RPMI8226 (cell line): ENCODE measurements at places on chromosomes 12 and 14.
A peak's percentile ranks its signal among the peaks of the same experiment; 100 is the strongest.

- no peak for DNase-seq
Measured at GRCh38 chr12:24133384-24133783, 183.9 kb upstream of the SOX5 start.

- peak; percentile 61 for DNase-seq
Measured at GRCh38 chr12:9649532-9649940, 20.0 kb upstream of the CLEC2D start.

DNA sequence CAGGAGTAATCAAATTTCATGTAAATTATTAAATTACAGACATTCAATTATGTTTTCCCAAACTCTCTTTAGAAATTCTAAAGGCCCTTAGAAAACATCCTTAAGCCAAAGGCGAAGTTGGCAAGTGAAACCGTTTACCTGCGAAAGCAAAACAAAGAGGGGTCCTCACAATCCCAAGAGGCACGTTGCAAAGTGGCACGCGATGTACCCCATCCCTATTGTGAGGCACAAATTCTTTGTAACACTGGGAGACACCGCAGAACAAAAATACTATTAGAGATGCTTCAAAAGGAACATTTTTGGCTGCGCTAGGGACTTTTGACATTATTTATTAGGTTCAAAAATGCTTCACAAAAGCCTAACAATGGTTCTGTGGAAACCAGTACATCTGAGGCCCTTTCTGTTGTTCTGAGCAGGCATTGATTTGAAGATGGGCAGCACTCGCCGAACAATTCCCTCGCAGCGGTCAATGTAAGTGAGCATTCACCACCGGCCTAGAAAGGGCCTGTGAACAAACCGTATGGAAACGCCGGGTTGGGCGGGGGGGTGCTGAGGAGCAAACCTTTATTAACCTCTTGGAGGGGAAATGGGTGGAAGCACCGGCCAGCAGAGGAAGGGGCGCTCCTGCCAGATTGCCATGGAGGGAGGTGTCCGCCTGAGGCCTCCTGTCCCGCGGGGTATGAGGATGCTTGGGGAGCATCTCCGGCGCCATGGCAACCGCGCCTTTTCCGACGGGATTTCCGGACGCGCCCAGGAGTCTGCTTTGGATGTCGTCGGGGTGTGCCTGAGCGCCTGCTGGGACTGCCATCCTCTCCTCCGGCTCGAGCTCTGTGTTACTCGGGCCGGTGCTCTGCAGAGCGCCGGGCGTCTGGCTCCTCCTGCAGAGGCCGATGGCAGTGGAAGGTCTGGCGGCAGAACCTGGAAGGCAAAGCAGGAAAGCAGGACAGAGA is 193.9 kb downstream of the C12orf42 start:
- no peak for DNase-seq

GRCh38 chr14:103385929-103386712 is 906 bp downstream of the MARK3 start:
- peak; percentile 26 for DNase-seq

GRCh38 chr14:51604073-51604472 is 47.6 kb upstream of the FRMD6 start:
- no peak for DNase-seq

DNA sequence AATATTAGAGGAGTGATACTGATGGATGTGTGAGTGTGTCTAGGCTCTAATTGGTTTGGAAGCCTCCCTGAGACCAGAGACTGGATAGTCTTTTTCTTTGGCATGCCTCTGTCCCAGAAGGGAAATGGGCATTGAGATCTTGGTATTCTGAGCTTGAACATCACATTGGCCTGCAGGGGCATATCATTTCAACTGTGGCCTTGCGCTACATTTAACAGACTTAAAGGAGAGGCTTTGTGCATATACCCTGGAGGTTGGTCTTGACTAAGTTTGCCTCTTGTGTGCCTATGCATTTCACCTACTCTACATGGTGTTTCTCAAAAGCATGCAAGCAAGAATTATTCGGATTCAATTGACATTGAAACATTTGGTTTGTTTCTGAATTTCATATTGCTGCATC is 185.4 kb downstream of the TMTC2 start:
- no peak for DNase-seq

DNA sequence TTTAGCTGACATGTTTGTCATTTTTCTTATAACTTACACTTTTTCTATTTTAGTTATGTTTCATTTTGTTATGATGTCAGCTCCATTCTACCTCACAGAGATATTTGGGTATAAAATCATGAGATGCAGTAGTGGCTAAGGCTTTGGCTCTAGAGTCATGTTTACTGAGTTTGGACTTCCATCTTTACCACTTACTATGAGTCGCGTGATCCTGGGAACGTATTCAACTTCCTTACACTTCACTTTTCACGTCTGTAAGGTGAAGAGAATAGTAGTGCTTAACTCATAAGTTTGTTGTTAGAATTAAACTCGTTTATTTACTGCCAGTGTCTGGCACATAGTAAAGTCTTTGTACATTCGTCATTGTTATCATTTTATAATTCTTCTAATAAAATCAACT is 126.3 kb downstream of the ERC1 start:
- no peak for DNase-seq

DNA sequence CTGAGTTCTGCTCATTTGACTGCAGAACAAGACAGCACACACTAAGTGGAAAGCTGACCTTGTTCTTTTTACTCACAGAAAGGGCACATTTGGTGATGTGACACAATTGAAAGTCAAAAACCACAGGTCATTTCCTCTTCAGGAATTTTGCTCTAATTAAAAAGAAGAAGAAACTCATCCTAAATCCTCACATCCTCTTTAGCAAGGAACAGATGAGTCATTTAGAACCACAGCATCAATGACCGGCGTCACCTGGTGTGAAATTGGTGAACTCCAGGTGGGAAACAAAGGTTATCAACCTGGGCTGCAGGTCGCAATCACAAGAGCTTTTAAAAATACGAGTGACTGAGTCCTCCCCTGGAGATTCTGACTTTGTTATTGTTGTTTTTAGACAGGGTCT is 2.9 kb upstream of the RNU6-8 start:
- peak; percentile 72 for DNase-seq

DNA sequence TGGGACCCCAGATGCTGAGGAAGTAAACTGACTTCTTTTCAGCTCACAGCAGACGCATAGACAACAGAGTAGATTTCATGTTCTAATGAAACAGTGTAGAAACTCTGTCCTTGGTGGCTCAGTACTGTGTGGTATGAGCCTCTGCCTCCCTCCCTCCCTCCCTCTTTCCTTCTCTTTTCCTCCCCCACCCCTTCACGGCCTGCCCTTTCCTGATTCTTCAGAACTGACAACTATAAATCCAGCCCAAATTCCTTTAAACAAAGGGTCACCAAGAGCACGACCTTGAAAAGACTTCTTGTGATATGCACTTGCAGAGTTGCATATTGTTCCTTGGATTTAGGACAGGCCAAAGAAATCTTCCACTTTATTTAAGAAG is 164.0 kb downstream of the ETV6 start:
- no peak for DNase-seq

DNA sequence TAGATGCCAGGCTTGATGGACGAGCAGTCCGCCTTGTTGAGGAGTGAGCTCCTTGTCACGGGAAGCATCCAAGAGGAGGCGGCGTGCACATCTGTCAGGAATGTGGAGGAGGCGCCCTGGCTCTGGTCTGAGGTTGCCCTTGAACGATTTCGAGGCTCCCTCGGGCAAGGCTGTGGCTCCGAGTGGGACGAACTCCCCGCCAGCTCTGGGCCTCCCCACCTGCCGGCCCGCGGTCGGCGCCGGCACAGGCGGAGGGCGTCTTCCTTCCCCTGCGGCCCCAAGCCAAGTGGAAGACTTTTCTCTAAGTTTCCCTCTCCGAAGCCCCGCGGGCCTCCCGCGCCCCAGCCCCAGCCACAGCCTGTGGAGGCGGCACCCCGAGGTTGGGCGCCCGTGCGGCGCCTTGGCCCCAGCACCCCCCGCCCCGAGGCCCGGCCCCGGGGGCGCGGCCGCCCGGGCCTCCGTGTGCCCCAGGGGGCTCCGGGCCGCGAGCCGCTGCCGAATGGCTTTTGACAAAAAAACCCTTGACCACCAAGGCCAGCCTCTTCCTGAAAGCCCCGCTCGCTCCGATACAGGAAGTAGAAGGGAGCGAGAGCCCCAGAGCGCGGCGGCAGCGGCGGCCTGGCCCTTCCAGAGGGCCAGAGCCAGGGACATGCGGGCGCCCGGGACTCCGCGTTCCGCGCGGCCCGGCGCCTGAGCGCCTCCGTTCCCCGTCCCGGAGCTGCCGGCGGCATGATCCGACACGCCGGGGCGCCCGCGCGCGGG is at the start of gene RIN3:
Gene RIN3 (plus strand): TSS at position 578 of the 762 bp plus-strand sequence. CDS start 152 bp downstream, at position 730.
- no peak for DNase-seq

- no peak for DNase-seq
Measured at GRCh38 chr12:47281667-47282171, 202.0 kb upstream of the AMIGO2 start.

- no peak for DNase-seq
Measured at GRCh38 chr12:93526786-93527428, 45.6 kb upstream of the SOCS2 start.

GRCh38 chr14:48943913-48944312 is 642.3 kb downstream of the RPS29 start:
- DNase-seq = no peak

- no peak for DNase-seq
Measured at GRCh38 chr12:129440278-129440677, 463.5 kb downstream of the TMEM132D start.

DNA sequence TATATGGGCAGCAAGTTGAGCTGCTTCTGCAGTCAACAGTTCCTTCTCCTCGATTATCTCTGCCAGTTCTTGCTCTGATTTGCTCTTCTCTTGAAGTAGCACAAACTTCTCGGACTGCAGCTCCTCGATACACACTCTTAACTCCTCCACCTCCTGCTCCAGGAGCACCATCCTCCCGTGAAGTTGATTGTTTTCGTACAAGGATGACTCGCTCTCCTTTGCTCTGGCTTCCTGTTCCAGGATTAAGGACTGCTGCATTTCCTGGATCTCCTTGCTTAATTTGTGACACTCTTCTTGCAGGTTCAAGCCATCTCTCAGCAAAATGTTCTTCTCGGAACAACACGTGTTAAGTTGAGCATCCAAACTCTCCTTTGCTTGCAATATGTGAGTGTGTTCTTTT is 56.2 kb upstream of the VPS33A start:
- DNase-seq = no peak

DNA sequence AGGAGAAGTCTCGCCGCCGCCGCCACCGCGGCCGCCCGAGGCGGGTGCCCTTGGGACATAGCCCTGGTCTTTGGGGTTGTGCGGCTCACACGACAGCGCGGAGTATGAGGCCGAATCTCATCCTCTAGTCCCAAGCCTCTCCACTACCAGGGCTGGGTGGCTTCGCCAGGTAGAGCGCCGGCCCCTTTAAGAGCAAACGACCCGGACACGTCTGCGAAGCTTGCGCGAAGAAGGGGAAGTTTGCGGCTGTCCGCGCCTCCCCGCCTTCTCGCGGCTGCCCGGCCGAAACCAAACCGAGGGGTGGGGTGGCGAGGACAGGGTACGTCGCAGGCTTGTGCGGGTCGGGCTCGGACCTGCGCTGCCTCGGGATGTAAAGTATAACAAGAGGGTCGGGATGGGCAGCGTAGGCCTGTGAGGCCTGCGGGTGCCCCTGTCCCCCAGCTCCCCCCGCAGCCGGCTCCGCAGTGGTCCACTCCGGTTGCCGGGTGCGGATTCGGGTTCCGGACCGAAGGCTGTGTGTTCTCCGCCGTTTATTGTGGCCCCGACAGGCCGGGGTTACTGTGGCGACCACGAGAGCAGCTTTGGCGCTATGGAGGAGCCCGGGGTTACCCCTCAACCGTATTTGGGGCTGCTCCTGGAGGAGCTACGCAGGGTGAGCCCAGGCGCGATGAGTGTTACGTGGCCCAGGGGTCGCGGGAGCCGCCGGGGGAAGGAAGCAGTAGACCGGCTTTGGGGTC is 33.3 kb downstream of the MIA2 start:
- DNase-seq = peak; percentile 87

GRCh38 chr14:38138473-38139138 is 69.1 kb upstream of the SSTR1 start:
- DNase-seq = no peak

DNA sequence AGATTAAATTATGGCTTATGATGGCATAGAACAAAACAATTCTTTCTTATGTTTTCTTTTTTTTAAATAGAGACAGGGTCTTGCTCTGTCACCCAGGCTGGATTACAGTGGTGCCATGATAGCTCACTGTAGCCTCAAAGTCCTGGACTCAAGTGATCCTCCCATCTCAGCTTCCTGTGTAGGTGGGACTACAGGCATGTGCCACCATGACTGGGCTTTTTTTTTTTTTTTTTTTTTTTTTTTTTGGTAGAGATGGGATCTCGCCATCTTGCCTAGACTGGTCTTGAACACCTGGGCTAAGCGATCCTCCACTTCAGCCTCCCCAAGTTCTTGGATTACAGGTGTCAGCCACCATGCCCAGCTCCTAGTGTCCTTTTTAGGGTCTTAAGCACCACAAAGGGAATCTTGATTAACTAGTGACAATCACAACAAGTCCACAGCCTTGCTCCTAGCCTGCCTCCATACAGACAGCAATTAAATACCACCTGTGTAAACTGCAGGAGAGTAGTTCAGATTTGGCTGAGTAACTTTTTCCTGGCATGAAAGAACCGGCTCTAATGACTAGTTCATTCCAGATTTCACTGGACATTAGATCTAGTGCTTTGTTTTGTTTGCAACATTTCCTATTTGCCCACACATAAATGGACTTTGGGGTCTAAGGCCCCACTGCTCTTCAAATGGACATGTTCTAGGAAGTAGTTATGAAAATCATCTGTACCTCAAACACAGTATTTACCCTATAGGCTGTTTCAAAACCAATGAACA is 61.6 kb downstream of the SH2B3 start:
- DNase-seq = no peak

DNA sequence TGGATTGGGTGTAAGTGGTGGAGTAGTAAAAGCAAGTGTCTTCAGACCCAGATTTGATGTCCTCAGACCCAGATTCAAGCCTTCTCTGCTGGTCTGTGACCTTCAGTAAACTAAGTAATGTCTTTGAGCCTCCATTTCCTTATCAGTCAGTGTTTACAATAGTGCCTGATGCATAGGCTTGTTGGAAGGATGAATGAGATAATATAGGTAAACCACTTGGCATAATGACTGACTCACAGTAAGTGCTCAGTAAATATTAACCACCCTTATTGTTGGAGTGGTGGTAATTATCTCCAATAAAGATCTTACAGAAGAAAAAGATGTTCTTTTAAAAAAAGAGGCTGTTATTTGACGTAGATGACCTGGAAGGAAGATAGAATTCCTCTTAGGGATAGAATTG is 86.2 kb downstream of the IGF1 start:
- no peak for DNase-seq

GRCh38 chr12:52300796-52301691 is 9.7 kb upstream of the KRT81 start:
- DNase-seq = no peak

- DNase-seq = no peak
Measured at GRCh38 chr12:11814374-11814773, 164.9 kb downstream of the ETV6 start.

GRCh38 chr12:81450920-81451739 is 308.0 kb downstream of the PPFIA2 start:
- DNase-seq = peak; percentile 37
